ENCODE measurements at places on chromosomes 3 and 15. TPM values are rescaled to one million over a fixed set of nuclear protein-coding genes. Genes with fewer than 3 reads are reported as not detected.

Gene GYG1
- not detected for polyA plus RNA-seq

Gene PDZRN3
- 80.7 TPM for polyA plus RNA-seq

Gene CLEC3B
- polyA plus RNA-seq, result not detected

Gene ASB14
- 0.34 TPM for polyA plus RNA-seq

Gene GASK1A
- 5.1 TPM for polyA plus RNA-seq

Gene GOLGA6B
- not detected for polyA plus RNA-seq

Gene DUOX1
- 23.4 TPM for polyA plus RNA-seq

Gene RABL3
- 17.1 TPM for polyA plus RNA-seq

Gene UBAP1L
- polyA plus RNA-seq, result 2.5 TPM

GRCh38 chr3:32998631-32999451 lies 47.4 kb downstream of the CCR4 start:
- DNase-seq, result no peak

- no peak for DNase-seq
These were observed 56.8 kb downstream of the IGSF11 start for GRCh38 chr3:118977671-118978392.

GRCh38 chr3:45992821-45993221 lies 2.8 kb downstream of the FYCO1 start:
- DNase-seq, result no peak

GRCh38 chr3:193174140-193174539 lies 66.9 kb upstream of the PLAAT1 start:
- DNase-seq, result no peak

GRCh38 chr3:127137113-127137512 lies 55.8 kb upstream of the PRR23E start:
- DNase-seq, result no peak

GRCh38 chr3:175255698-175256097 lies 396.6 kb downstream of the NAALADL2 start:
- peak; percentile 57 for DNase-seq

DNA sequence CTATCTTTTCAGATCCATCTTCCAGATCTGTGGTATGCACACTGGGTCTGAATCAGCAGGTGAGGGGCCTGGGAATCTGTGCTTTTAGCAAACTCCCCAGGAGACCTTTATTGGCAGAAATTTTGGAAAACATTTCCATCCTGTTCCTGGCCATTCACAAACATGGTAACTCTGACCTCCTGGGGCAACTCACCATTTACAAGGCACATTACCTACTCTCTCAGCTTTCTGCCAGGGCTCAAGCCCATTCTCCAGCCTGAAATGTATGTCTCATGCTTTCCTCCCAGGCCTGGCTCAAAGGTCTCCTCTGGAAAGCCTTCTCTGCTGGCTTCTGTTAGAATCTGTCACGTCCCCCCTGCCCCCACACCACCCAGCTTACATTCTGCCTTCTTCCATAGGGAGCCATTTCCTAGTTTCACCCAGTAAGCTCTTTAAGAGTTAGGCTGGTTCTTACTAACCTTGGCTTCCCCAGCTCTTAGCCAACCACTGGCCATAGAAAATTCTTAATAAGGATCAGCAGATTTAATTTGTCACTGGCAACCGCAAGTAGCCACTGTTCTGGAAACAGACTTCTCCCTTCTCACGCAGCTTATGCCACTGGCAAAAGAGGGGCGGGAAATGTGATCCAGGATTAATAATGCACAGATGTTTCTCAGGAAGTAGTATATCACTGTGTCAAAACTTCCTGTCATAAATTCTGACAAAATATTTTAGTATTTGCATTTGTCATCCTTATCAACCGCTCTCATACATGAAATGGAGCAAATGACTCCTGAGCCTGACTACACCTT lies 55.0 kb downstream of the RORA start:
- DNase-seq, result no peak

- DNase-seq, result no peak
These were observed 173.7 kb upstream of the CRBN start for GRCh38 chr3:3353153-3353552.

GRCh38 chr15:92079047-92079446 lies 225.5 kb downstream of the SLCO3A1 start:
- no peak for DNase-seq

GRCh38 chr3:122858373-122858772 lies 63.5 kb downstream of the SLC49A4 start:
- DNase-seq, result peak; percentile 35

DNA sequence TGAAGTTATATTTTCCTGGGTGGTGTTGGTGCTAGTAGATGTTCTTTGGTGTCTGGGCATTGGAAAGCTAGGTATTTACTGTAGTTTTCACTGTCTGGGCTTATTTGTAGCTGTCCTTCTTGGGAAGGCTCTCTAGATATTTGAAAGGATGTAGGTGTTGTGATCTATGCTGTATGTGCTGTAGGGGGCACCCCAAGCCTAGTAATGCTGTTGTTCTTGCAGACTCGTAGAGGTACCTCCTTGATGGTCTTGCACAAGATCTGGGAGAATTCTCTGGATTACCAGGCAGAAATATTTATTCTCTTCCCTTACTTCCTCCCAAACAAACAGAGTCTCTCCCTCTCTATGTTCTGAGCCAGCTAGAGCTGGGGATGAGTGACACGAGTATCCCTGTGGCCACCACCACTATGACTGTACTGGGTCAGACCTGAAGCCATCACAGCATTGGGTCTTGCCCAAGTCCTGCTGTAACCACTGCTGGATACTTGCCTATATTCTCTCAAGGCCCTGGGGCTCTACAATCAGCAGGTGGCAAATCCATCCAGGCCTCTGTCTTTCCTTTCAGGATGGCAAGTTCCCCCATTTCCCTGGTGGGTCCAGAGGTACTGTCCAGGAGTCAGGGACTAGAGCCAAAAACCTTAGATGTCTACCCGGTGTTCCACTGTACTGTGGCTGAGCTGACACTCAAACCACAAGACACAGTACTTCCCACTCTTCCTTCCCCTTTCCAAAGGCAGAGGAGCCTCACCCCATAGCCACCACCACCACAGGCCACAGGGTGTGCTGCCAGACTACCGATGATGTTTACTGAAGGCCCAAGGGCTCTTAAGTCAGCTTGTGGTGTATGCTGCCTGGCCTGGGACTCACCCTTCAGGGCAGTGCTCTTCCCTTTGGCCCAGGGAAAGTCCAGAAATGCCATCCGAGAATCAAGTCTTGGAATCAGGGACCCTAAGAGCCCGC lies 195.2 kb upstream of the DPPA4 start:
- peak; percentile 35 for DNase-seq

DNA sequence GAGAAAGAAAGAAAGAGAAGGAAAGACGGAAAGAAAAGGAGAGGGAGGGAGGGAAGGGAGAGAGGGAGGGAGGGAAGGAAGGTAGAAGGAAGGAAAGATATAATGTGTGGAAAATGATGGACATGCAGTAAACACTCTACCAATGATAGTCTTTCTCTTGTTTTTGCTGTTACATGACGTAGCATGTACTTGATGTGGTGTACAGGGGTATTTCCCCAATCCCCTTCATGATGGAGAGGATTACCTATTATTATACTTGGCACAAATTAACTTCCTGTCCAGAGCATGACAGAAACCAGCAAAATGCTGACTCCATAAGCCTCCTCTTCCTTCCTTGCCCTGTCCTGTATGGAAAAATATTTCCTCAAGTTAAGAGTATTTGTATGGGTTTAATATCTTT lies 124.4 kb downstream of the B3GALNT1 start:
- DNase-seq, result no peak

DNA sequence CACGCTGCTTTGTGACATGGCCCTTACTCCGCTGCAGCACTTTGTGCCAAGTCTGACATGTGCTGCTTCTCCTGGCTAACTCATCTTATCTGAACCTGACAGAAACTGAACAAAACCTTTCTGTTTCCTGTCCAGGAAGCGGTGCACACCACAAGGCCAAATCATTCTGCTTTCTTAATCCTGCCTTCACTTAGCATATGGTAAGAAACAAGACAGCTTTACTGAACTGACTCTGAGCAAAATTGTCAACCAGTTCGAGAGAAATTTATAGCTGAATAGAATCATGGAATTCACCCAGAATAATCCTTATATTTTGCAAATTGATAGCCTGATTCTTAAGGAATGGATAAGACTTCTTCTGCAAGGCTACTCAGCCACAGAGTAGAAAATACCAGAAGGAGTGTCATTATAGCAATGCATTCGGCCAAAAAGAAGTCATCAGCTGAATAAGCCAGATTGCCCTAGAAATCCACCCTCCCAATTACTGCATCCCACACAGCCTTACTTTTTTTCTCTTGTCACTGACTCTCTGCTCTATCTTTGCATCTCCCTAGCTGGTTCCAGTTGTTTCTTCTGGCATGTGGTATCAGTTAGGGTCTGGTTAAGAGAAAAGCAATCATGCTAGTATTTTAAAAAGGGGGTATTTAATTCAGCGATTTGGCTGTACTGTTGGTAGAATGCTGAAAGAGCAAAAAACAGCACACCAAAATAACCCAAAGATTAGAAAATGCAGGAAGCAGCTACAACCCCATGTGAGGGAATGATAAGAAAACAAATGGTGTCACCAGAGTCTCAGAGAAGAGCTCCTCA lies 41.6 kb upstream of the STRIT1 start:
- no peak for DNase-seq

- DNase-seq, result peak; percentile 29
These were observed 10.2 kb downstream of the MRPS22 start for GRCh38 chr3:139353920-139354556.

DNA sequence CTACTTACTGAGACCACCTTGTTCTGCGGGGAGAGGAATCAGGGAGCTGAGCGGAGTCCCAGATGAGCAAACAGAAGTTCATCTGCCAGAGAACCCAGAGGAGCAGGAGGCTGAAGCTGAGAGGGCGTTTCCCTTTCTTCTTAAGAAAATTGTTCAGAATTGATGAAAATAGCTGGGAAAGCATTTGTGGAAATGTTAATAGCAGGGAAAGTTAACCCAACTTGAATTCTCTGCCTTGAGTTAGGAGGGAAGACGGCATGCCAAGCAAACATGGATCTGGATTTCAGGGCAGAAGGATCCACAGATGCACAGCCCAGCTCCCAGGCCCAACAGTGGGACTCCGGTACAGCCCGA lies 23.2 kb downstream of the CRABP1 start:
- no peak for DNase-seq

DNA sequence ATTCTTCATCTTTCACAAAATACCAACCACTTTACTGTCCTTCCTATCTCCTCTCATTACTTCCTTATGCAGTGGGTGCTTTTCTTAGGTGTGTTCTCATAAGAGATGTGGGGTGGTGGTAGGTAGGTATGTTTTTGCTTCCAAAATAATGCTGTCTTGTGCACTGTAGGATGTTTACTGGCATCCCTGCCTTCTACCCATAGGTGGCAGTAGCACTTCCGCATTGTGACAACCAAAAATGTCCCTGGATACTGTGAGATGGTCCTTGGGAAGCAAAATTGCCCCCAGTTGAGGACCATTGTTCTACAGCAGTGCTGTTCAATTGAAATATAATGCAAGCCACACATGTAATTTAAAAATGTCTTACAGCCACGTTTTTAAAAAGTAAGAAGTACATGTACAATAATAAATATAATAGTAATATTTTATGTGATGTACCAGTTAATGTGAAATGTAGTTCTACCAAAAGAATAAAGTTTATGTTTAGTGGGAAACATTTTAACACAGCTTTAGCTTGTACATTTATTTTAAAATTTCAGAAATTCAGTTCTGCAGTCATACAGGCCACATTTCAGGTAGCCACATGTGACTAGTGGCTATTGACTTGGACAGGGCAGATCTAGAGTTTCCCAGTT lies 75.2 kb downstream of the NEO1 start:
- no peak for DNase-seq

DNA sequence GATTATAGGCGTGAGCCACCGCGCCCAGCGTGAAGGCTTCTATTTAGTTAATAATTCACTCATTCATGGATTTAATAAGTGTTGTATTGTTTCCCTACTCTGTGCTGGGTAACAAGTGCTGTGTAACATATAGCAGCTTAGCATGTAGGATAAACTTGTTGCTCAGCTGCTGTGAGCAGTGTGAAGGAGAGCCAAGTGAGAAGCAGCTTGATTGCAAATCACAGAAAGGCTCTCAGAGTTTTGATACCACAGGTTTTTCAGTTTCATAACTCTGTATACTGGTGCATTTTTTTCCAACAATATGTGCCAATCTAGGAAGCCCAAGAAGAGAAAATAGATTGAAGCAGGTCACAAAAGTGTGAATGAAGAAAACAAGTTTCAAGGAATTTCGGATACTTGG lies 48.4 kb downstream of the AGTR1 start:
- no peak for DNase-seq

GRCh38 chr3:20837676-20838302 lies 651.8 kb upstream of the SGO1 start:
- DNase-seq, result no peak

DNA sequence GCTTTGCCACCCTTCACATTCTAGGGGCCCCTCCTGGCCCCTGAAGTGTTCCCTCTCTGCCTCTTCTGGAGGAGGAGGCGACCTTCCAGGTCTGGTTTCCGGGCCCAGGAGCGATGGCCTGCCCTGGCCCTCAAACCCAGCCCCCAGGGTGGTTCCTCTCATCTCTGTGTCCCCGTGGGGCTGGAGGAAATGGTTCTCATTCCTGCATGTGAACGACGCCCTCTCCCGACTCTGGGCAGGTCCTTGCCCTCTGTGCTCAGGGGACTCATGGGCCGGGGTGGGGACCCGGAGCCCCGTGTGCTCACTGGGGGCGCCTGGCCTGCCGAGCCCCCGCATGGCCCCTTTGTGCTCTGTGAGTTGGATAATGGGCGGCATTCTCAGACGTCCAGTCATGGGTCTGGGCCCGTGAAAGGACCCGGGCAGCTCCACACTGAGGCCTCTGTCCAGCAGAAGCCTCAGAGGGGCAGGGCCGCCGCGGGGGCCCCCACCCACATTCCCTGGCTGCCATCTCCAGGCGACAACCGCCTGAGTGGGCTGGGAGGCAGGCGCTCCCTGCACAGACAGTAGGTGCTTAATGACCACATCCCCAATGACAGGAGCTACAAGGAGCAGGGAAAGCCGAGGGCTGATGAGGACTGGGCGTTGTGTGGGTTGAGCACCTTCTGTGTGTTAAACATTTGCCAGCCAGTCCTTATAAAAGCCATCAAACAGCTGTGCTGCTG lies 5.5 kb upstream of the PLXND1 start:
- no peak for DNase-seq

- no peak for DNase-seq
These were observed 719.1 kb downstream of the ZBBX start for GRCh38 chr3:166660962-166661361.

GRCh38 chr3:194758716-194759115 lies 73.0 kb downstream of the FAM43A start:
- DNase-seq, result no peak

- no peak for DNase-seq
These were observed 467.1 kb downstream of the RAP2B start for GRCh38 chr3:153629148-153629547.

Data from muscle of arm (tissue), 14 donors.